ENCODE measurements at places on chromosomes 12 and 14.

DNA sequence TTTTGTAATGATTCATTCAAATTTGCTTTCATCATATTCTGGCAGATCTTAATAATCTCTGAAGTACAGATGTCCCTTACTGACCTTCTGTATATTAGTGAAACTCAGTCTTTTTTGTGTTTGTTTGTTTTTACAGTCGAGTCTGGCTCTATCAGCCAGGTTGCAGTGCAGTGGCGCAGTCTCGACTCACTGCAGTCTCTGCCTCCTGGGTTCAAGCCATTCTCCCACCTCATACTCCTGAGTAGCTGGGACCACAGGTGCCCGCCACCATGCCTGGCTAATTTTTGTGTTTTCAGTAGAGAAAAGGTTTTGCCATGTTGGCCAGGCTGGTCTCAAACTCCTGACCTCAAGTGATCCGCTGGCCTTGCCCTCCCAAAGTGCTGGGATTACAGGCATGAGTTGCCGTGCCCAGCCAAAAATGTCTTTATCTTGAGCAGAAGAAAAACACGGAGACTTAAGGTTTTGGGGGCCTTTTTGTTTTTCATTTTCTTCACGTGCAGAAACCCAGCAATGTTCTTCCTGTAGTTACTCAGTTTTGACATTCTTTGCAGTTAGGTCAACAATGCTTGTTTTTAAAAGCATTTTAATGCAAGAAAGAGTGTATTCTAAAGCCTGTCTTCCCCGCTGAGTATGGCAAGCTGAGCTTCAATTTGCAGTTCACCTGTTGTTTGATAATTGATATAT, 79.5 kb downstream of the FAR2 start:
- no peak for DNase-seq

- no peak for DNase-seq
These were observed 3.6 kb upstream of the TPI1 start for GRCh38 chr12:6863586-6864321.

- no peak for DNase-seq
These were observed 8.9 kb upstream of the TCL1B start for GRCh38 chr14:95677179-95677835.

GRCh38 chr14:86015511-86015910, 485.6 kb downstream of the FLRT2 start:
- DNase-seq: no peak

DNA sequence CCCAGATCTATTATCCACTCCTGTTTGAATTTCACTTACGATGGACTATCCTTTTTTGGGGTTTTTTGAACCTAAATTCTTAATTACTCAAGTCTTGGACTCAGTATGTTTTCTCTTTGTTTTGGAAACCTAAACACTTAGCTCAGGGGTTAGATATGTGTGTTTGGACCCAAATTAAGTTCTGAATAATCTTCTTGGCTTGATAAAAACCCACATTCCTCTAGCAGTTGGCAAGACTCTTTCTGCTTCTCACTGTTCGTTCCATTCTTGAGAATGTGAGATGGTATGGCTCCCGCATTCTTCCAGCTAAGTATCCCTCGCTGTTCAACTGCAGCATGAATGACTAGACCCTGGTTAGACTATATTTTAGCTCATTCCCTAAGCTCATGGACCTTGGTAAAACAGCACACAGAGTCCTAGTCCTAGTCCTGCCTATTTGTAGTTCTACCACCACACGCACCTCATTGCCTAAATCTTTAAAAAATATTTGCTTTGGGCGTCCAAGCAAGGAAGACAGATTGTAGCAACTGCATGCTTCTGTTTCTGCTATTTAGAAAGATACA, 860.0 kb downstream of the RPS29 start:
- no peak for DNase-seq

DNA sequence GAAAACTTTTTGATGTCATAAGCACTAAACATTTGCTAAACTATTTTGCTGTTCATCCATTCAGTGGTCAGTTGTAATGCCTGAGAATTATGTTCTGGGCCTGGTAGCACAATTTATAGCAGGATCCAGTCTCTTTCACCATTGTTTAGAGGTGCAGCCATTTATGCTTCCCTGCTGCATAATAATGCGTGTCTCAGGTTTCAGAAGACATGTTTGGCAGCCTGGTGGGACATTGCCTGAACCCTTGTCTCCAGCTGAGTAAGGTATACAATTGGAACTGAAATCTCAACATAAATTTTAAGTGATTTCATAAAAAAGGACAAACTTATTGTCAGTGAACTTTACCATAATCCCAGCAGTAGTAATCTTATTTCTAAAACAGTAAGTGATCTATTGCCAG, 94.8 kb downstream of the POLR3B start:
- DNase-seq: no peak

- no peak for DNase-seq
These were observed 31.9 kb downstream of the NOPCHAP1 start for GRCh38 chr12:105018012-105018411.

- no peak for DNase-seq
These were observed 225.5 kb downstream of the CCDC91 start for GRCh38 chr12:28415755-28416154.

GRCh38 chr12:108858311-108859074, 1.1 kb upstream of the SSH1 start:
- peak; percentile 42 for DNase-seq

- DNase-seq: no peak
These were observed 948.2 kb downstream of the BCL11B start for GRCh38 chr14:98323836-98324235.

DNA sequence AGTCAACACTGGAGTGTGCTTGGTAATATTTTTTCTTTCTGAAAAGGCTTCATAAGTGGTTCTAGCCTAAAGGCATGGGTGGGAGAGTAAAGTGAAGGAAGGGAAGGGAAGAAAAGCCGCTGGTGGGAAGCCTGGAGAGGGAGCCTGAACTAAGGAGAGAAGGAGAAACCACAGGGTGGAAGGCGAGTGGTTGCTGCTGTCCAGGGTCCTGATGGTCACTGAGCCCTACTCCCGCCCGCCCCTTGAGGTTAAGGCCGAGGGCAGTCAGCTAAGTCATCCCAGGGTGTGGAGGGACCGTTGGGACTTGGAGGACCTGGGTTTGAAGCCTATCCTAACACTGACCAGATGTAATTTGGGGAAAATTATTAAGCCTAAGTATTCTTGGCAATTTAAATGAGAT, 189.1 kb downstream of the PIWIL1 start:
- DNase-seq: no peak

DNA sequence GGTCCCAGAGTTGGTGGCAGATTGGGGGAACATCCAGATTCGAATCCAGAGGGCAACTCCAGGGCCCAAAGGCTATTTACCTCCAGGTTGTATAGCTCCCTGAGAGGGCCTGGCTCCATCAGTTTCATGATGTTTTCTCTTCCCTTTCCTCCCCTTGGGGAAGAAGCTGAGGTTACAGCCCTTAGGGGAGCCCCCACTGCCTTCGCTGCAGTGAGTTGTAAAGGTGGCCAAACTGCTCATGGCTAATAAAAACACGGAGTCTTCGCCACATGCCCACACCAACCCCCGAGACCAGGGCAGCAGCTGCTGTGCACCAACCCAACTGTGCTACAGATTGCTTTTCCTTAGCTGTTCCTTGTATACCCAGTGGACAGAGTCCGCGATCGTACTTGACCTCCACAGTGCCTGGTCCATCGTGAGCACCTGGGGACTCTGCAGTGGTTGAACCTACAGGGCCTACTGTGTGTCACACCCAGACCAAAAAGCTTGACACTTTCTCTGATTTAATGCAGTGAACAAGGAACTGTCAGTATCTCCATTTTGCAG, 20.9 kb downstream of the GALNT16 start:
- no peak for DNase-seq

- DNase-seq: no peak
These were observed 29.5 kb upstream of the MAP1LC3B2 start for GRCh38 chr12:116529686-116530085.

DNA sequence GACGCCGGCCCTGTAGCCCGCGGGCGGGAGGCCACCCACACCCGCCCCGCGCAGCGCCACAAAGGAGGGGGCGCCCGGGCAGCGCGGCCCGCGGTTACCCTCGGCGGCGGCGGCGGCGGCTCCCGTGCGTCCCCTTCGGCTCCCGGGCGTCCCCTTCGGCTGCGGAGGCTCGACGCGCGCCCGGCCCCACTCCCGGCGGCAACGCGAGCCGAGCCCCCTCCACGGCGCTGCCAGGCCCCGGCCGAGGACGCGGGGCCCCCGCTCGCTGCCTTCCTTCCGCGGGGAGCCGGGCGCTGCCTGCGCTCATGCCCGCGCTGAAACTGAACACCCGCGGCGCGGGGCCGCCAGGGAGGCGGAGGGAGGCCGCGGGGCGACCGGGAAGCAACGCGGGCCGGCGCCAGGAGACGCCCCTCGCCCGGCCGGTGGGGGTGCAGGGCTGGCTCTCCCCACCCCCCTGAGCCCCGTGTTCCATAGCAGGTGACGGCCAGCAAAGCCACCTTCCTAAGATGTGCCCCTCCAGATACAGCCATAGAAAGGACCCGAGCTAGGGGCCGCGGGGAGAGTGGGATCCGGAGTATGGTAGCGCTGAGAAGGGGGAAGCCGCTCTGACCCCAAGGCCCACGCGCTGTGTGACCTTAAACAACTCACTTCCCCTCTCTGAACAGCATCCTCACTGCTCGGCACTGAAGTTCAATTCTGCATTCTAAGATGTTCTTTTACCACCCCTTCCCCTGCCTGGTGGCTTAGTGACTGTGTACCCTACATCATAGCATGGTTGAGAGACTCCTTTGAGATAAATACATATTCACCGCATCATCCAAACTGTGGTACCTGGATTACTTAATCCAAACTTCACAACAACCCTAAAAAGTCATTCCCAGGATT, 42.8 kb downstream of the KDM2B start:
- DNase-seq: peak; percentile 63

- DNase-seq: no peak
These were observed 116.5 kb downstream of the TMEM132C start for GRCh38 chr12:128383357-128383937.

GRCh38 chr12:64318605-64319004, 72.0 kb downstream of the C12orf56 start:
- DNase-seq: no peak

DNA sequence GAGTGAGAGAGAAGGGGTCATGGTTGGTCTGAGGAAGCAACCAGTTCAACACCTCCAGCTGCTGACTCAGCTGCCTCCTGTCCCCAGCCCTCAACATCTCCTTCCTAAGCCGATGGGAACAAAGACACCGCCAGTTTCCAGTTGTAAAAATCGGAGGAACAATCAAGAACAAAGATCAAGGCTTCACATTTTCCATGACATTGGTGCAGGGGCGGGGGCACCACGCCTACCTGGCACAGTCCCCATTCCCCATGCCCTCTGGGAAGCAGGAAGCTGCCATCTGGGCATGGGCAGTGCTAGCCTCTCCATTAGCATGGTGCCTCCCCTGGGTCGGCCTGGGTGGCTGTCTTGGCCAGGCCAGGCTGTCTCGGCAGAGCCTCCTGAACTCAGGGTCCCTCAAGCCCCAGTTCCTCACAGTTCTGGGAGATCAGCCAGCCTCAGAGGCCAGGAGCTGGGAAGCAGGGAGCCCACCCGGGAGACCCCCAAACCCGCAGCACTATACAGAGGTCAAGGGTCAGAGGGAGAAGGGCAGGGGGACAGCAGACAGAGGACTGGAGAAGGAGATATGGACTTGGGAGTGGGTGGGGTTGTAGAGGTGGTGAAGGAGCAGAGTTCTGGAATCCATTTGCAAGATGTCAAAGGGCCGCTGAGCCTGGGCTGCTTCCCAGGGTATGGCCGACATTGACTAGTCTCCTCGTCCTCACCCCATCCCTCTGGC, 19.6 kb upstream of the TMEM106C start:
- DNase-seq: no peak

DNA sequence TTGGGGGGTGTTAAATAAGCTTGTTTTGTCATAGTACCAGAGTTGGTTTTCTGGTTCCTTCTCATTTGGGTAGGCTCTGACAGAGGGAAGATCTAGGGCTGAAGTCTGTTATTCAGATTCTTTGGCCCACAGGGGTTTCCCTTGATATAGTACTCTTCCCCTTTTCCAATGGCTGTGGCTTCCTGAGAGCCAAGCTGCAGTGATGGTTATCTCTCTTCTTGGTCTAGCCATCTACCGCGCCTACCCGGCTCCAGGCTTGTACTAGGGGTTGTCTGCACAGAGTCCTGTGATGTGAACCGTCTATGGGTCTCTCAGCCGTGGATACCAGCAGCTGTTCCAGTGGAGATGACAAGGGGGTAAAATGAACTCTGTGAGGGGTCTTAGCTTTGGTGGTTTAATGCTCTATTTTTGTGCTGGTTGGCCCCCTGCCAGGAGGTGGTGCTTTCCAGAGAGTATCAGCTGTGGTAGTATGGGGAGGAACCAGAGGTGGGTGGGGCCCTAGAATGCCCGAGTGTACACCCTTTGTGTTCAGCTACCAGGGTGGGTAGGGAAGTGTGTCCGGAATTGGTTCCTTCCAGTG, 209.7 kb downstream of the GPHN start:
- DNase-seq: no peak

DNA sequence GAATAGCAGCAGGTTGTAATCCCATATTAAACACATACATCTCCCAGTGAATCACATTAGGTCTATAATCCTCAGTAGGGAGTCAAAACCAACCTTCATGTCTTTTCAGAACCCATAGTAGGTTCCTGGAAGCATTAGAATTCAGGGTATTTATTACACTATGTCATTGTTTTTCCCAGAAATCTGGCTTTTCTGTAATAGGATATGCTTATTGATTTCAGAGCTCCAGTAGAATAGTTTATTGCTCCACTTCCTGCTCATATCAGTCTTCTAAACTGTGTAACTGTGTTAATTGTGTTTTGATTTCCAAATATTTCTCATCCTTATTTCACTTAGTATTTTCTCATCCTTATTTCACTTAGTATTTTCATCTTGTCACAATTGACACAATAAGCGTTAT, 268.0 kb downstream of the CCDC59 start:
- DNase-seq: no peak

DNA sequence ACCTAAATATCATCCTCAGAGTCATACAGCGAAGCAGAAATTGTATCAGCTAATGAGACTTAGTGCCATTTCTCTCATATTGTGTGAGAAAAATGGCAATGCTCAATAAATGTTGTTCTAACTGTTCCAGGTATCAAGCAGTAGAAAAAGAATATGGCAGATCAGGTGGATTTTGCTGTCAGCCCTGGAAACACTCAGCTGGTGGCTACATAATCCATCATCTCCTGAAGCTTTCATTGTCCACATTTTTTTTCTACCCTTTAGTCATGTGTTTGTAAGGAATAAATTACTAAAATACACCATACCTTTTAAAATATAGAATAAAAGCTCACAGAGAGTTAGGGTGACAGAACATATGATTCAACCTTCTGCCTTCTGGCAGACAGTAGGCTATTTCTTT, 840.3 kb downstream of the DIO2 start:
- DNase-seq: no peak

- DNase-seq: no peak
These were observed 1.2 kb downstream of the FOS start for GRCh38 chr14:75279763-75280290.

- no peak for DNase-seq
These were observed 748 bp downstream of the MAPKAPK5 start for GRCh38 chr12:111842556-111843396.

DNA sequence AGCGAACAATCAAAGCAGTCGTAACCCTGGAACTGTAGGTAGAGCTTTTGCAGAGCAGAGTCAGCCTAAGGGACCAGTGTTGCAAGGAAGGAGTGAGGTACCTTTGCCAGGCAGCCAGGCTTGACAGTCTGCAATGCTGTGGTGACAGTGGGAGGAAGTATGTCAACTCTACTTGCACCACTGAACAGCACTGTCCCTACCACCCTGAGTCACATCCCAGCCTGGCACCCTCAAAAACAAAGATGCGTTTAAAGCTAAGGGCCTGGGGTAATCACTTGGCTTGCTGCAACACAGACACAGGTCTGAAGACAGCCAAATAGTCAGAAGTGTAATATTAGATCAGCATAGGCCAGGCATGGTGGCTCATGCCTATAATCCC, 141.9 kb downstream of the DPF3 start:
- DNase-seq: peak; percentile 65

GRCh38 chr12:79415746-79416435, 274.9 kb downstream of the PAWR start:
- DNase-seq: no peak
